ENCODE measurements at places on chromosomes 2 and 18.
A peak's percentile ranks its signal among the peaks of the same experiment; 100 is the strongest.

- DNase-seq, result no peak
These were observed 86.1 kb upstream of the SRD5A2 start for GRCh38 chr2:31666878-31667277.

GRCh38 chr18:5097116-5097703, 99.8 kb downstream of the AKAIN1 start:
- DNase-seq, result no peak

- DNase-seq, result no peak
These were observed 1074.8 kb upstream of the CDH2 start for GRCh38 chr18:29251681-29252080.

DNA sequence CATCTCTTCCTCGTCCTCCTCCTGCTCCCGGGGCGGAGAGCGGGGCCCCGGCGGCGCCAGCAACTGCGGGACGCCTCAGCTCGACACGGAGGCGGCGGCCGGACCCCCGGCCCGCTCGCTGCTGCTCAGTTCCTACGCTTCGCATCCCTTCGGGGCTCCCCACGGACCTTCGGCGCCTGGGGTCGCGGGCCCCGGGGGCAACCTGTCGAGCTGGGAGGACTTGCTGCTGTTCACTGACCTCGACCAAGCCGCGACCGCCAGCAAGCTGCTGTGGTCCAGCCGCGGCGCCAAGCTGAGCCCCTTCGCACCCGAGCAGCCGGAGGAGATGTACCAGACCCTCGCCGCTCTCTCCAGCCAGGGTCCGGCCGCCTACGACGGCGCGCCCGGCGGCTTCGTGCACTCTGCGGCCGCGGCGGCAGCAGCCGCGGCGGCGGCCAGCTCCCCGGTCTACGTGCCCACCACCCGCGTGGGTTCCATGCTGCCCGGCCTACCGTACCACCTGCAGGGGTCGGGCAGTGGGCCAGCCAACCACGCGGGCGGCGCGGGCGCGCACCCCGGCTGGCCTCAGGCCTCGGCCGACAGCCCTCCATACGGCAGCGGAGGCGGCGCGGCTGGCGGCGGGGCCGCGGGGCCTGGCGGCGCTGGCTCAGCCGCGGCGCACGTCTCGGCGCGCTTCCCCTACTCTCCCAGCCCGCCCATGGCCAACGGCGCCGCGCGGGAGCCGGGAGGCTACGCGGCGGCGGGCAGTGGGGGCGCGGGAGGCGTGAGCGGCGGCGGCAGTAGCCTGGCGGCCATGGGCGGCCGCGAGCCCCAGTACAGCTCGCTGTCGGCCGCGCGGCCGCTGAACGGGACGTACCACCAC, 2.1 kb downstream of the GATA6 start:
- DNase-seq, result no peak

DNA sequence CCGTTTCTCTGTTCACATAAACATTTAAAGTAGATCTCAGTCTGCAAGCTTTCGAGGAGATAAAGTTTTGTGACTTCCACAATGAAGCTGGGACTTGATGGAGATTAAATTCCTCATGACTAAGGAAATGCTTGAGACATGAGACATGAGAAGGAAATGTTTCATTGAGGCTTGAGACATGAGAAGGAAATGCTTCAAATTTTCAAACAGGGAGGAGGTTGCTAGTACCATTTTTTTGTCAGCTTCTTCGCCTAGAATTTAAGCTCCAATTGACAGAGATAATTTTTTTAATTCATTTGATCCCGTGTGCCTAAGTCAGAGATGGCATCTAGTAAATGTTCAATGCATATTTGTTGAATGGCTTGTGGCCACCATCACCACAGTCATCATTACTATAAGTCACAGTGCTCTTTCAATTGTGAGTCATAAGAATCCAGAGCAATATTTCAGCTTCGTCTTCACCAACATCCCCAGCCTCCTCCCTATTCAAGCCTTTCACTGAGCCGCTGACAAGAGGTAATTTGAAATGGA, 543 bp upstream of the MARCHF4 start:
- no peak for DNase-seq

- no peak for DNase-seq
These were observed 13.4 kb downstream of the NPAS2 start for GRCh38 chr2:100833331-100833730.

GRCh38 chr2:157625296-157625695, 3.4 kb downstream of the ACVR1C start:
- no peak for DNase-seq

DNA sequence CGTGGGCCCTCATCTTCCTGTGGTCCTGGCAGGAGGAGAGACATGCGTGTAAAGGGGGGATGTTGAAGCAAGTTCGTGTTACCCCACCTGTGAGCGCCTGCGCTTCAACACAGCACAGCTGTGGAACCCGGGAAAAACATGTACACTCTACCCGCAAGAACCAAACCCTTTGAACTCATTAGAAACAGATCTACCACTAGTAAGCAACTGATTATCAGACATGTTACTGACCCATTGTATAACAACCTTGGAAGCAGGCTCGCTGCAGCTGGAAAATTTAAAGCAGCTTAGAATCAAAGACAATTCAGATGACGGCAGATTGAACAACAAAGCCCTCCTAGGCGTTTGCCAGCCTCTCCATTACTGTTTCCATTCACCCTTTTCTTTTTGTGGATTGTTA, 771.7 kb upstream of the SALL3 start:
- no peak for DNase-seq

GRCh38 chr2:166628478-166629136, 134.6 kb upstream of the SCN7A start:
- DNase-seq, result no peak

- no peak for DNase-seq
These were observed 319.4 kb upstream of the KCNH7 start for GRCh38 chr2:163157891-163158496.

GRCh38 chr18:49510393-49511115, 23.5 kb upstream of the C18orf32 start:
- DNase-seq, result peak; percentile 27

- DNase-seq, result no peak
These were observed 80.8 kb downstream of the TCF7L1 start for GRCh38 chr2:85213901-85214512.

DNA sequence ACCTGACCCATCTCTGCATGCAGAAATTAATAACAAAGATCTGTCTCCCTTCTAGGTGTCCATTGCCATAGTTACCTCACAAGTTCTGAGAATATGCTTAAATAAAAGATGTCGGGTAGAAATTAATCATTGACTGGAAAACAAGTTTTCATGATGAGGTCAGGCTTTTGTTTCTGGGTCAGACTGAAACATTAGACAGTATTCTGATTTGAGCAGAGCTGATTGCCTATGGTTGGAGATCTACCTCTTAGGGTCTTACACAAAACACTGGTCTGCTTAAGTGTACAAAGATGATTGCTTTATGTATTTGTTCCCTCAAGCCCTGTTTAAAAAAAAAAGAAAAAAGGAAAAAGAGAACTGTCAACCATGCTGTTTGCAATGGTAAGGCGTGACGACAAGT, 956.4 kb downstream of the CPS1 start:
- no peak for DNase-seq

GRCh38 chr2:145012214-145012670, 492.3 kb upstream of the ZEB2 start:
- DNase-seq, result no peak

DNA sequence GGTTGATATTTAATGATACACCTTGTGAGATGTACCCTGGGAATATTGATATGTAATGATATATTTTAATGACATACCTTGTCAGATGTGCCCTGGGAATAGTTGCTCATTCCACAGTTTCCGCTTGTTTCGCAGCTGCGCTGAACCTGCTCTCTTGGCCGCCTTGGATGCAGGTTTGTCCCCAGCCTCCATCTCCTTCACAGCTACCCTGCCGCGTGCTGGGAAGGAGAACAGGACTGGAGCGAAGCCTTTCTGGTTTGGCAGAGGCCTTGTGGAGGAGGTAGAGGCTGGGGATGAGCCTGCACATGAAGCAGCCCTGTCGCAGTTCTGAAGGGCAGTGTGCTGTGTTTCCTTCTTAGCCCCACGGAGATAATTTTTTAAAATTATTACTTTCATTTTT, 14.6 kb downstream of the ATG4B start:
- no peak for DNase-seq

- peak; percentile 33 for DNase-seq
These were observed 14.1 kb upstream of the KLF11 start for GRCh38 chr2:10028988-10029874.

DNA sequence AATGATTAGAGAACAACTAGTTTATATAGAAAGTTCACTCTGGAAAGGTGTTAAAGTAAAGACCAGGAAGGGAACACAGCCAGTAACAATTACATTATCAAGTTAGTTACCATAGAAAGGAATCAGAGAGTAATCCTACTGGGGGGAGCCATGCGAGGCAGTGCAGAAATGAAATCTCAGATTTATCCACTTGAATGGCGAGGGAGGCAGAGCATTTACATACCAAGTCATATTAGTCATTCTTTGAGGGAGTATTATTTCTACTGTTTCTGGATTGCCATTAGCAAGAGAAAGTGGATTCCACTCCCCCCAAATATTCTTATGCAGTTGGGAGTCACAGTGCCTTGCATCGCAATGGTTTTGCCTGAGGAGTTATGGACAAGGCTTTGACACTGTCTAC, 472.7 kb upstream of the TRIB2 start:
- no peak for DNase-seq

- DNase-seq, result no peak
These were observed 110.7 kb upstream of the TANK start for GRCh38 chr2:161049559-161049958.

- DNase-seq, result no peak
These were observed 382.7 kb downstream of the LNPK start for GRCh38 chr2:175619179-175620045.

DNA sequence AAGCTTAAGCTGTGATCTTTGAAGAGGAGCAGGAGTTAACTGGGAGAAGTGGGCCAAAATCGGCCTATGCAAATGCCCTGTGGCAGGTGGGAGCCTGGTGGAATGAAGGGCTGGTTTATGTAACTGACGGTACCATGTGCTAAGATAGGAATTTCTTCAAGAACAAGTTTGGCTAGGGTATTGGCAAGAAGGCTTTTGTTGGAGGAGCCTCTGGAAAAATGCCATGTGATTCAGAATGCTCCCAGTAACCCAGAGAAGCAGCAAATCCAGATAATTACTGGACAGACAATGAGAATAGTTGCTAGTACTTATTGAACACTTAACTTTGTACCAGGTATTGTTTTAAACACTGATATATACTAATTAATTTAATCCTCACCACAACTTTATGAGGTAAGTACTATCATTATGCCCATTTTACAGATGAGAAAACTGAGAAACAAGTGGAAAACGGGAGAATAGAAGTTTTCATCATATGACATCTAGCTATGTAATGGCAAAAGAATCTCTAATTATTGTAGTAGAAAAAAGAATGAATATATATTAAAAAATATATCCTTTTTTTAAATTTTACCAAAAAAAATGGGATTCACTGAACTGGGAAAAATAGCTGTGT, 9.1 kb upstream of the FAM124B start:
- DNase-seq, result no peak

DNA sequence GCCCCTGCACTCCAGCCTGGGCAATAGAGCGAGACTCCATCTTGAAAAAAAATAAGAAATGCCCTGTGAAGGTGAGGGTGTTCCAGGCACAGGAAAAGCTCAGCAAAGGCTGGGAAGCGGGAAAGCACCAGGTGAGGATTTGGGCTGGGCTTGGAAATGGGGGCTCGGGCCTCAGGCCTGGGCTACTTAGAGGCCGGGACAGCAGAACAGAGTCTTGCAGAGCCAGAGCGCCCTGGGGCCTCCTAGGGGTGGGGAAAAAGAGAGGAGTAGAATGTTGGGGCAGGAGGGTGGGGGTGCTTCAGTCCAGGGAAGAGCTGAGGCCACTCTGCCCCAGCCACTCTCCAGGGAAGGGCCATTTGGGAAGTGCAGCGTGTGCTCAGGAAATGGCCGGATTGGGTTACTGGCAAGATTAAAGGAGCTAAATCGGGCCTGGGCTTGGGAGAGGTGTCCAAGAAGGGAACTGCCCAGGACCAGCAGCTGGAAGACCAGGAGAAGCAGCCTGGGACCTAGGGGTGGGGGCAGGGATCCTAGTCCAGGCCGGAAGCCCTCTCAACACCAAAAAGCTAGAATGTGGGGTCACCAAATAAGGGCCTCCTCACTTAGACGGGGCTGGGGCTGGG, 13.8 kb upstream of the DES start:
- no peak for DNase-seq

DNA sequence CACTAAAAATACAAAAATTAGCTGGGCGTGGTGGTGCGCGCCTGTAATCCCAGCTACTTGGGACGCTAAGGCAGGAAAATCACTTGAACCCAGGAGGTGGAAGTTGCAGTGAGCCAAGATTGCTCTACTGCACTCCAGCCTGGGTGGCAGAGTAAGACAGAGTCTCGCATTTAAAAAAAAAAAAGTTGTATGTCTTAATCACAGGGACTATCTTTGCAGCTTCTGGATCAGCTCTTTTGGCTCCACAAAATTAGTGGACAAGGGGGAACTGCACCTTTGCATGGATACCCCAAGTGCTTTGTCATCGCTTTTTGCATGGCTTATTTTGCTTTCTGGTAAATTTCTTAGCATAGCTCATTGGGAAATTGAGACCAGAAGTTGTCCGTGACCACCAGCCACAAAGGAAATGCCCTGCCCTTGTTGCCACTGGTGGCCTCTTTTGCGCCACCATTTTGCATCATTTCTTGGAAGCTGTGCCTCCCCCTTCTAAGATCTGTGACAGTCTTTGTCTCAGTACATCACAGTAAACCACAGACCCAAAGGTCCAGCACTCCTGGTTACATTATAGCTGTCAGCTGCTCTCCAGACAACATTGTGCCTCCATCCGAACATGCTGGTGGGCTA, 43.9 kb upstream of the PCBP1 start:
- peak; percentile 31 for DNase-seq

- DNase-seq, result no peak
These were observed 231.5 kb upstream of the SPRED2 start for GRCh38 chr2:65663831-65664407.

- DNase-seq, result no peak
These were observed 29.8 kb downstream of the AGAP1 start for GRCh38 chr2:235523486-235524150.

GRCh38 chr18:13443552-13443951, 225.0 kb downstream of the LDLRAD4 start:
- DNase-seq, result no peak

DNA sequence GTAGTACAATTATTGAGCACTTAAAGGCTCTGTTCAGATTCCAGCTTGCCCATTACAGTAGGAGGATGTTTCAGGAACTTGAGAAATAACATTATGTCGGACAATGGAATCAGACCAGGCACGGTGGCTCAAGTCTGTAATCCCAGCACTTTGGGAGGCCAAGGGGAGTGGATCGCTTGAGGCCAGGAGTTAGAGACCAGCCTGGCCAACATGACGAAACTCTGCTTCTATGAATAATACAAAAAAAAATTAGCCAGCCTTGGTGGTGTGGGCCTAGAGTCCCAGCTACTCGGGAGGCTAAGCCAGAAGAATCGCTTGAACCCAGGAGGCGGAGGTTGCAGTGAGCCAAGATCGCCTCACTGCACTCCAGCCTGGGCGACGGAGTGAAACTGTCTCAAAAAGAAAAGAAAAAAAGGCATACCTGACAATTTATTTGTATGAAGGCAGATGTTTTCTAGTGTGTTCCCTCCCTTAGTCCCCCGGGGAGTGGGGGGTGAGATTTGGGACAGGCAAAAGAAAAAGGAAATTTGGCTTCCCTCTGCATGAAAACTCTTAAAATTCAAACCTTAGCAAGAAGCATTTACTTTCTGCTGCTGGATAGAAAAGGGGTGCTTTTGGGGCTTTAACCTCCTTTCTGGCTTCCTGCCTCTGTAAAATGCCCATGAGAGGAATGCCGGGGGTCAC, 13.7 kb upstream of the ZNF532 start:
- DNase-seq, result no peak

- no peak for DNase-seq
These were observed 2.9 kb downstream of the NEDD4L start for GRCh38 chr18:58046794-58047555.
